IMR-90 (cell line): ENCODE measurements at places on chromosomes 6 and 20. TPM values are rescaled to one million over a fixed set of nuclear protein-coding genes. Genes with fewer than 3 reads are reported as not detected.

DNA sequence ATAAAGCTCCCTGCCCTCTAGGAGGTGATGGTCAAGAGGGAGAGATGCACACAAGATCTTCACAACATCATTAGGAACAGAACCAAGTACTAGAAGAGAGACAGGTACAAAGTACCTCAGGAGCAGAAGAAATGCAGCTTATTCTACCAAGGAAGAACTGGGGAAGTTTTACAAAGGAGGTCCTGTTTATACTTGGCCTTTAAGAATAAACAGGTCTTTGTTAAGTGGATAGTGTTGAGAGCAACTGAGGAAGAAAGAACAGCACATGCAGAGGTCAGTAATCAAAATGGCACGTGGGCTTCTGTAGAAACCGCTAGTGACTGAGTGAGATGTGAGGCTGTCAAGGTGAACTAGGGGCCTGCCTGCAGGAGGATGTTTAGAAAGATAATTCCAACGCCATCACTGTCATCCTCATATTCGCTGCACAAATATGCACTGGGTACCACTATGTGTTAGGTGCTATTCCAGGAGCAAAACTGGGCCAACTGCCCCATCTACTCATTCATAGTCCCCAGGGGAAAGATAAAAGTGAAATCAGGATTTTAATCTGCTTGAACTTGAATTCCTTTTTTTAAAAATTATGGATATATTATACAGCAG, 61.1 kb downstream of the ID4 start:
- no peak for DNase-seq

SLC17A3 gene
- not detected in 2 replicates for total RNA-seq

DNA sequence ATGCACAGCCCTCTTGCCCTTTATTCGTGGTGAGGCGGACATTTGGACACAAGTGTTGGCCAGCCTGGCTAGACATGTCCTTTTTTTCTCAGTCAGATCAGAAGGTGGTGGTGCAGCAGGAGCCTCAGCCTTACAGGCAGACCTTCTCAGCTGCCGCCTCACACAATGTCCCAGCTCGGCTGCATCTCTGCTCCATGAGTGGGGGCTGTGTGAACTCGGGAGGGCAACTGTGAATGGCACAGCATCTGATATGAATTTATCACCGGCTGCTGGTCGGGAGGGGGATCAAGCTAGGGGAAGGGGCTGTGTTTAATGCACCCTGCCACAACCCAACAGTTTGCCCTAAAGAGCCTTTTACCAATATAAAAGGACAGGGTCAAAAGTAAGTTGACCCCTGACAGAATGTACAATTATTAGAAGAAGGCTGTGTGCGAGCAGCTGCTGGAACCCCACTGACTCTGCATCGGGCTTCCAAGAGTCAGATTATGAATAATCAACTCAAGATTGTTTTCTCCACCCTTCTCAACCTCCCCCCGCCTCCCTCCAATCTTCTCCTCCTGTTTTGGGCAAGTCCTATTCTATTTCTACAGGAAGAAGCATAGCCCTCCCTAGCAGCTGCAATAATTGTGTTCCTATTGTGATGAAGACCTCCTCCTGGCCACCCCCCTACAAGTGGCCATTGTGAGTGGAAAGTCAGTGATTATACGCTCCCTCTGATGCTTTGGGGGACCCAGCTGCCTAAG, 245.2 kb downstream of the PKHD1 start:
- no peak for DNase-seq

DNA sequence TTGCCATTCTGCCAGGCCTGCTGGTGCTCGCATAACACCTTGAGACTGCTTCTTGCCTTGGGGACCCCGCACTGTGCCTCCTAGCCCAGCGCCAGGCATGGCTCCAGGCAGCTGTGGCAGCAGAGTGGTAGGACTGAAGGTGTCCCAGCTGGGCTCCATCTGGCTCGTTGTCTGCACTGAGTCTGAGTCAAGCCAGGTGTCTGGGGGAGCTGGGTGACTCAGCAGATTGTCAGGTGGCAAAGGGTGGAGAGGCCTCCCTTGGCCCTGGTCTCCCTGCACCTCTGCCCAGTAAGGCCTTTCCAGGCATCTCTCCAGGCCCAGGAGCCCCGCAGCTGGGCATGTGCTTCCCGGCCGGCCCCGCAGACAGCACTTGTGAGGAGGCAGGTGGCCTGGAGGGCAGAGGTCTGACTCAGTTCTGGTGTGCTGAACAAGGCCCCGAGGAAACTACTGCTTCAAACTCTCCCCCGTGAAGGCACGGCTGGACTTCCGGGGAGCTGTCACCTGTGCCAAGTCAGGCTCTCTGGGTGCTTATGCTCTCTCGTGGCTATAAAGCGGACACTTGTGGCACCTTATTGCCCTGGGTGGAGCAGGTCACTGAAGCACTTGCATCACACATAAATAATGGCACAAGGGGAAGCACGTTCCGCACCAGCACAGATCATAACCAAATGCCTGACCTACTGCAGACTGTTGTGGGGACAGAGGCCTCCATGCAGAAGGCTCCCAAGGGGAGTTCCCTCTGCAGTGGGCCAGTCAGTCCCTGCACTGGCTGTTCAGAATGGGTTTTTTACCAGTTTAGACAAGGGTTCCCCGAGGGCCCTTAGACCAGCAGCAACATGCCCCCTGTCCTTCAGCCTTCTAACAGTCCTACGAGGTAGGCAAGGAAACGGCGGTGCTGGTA, 27.5 kb downstream of the FOXC1 start:
- DNase-seq = peak; percentile 60

- no peak for DNase-seq
Measured at GRCh38 chr20:13276945-13277541, 56.0 kb downstream of the ISM1 start.

- no peak for DNase-seq
Measured at GRCh38 chr20:25253606-25254275, 5.9 kb downstream of the PYGB start.

GRCh38 chr20:20010639-20011500, 6.3 kb upstream of the NAA20 start:
- peak; percentile 81 for DNase-seq

- peak; percentile 95 for DNase-seq
Measured at GRCh38 chr6:4581468-4582385, 194.5 kb upstream of the CDYL start.

DNA sequence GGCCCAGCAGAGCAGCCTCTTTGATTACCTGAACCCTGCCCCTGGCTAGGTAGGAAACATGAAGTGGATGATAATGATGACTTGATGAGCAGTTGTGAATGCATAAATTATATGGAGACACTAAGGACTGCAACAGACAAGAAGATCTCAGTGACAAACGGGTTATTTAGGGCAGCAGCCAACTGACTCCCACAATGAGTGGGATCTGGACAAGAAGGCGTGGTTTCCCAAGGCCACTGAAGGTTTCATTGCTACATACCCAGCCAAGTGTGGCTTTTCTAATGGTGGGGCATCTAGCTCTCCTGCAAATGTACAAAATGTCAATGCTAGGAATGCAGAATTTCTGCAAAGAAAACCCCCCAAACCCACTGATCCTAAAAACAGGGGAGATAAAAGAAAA, 29.4 kb downstream of the RING1 start:
- DNase-seq = no peak

- DNase-seq = no peak
Measured at GRCh38 chr6:134073161-134073560, 20.7 kb upstream of the SLC2A12 start.

DNA sequence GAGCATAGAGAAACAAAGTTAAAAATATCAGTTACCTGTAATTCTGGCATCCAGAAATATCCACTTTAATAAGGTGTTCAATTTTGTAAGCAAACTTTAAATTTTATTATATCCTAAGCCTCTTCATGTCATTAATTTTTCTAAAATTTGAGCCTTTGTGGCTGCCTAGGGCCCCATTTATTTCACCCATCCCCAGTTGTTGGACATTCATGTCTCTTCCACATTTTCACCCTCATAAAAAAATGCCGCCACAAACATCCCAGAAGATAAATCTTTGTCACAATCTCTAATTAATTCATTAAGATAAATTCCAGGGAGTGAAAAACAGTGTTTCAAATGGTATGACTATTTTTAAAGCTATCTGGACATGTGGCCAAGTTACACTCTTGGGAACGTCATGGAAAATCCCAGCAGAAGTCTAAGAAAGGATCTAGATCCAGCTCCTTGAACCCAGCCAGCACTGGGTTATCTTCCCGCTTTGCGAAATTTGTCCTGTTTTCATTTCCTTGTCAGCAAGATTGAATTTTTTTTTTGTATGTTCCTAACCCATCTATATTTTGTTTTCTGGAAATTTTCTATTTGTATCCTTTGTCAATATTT, 97.2 kb downstream of the TMEM242 start:
- DNase-seq = peak; percentile 39

SLCO4A1 gene
- total RNA-seq = 0.56 and 0.72 TPM in 2 replicates

- peak; percentile 61 for DNase-seq
Measured at GRCh38 chr6:112579601-112580000, 232.5 kb downstream of the RFPL4B start.
